CD4-positive, CD25-positive, alpha-beta regulatory T cell (primary cell): ENCODE measurements at places on chromosomes 12 and 14.
A peak's percentile ranks its signal among the peaks of the same experiment; 100 is the strongest.

- DNase-seq, result no peak
Measured at GRCh38 chr14:59117754-59118528, 70.5 kb upstream of the DAAM1 start.

DNA sequence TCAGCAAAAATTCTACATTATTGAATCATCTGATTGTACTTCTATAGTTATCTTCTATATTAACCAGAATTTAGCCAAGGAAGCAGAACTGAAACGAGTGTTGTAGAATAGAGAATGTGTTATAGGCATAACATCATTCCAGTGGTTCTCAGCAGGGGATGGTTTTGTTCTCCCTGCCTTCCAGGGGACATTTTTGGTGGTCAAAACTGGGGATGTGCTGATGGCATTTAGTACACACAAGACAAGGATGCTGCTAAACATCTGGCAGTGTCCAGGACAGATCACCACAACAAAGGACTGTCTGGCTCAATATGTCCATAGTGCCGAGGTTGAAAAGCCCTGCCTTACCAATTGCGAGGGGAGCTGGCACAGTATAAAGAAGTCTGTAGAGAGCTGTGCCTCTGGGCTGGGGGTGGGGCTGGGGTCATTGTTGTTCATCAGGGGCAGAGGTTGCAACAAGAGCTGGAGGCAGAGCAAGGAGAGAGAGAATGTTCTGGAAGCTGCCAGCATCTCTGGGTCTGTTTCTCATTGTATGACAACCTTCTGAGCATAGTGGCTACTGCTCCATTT lies 1472.8 kb downstream of the AACS start:
- DNase-seq, result no peak

GRCh38 chr12:53995002-53995377 lies 5.0 kb upstream of the HOXC9 start:
- peak; percentile 31 for DNase-seq

GRCh38 chr12:31440586-31440985 lies 114.6 kb upstream of the SINHCAF start:
- DNase-seq, result no peak

DNA sequence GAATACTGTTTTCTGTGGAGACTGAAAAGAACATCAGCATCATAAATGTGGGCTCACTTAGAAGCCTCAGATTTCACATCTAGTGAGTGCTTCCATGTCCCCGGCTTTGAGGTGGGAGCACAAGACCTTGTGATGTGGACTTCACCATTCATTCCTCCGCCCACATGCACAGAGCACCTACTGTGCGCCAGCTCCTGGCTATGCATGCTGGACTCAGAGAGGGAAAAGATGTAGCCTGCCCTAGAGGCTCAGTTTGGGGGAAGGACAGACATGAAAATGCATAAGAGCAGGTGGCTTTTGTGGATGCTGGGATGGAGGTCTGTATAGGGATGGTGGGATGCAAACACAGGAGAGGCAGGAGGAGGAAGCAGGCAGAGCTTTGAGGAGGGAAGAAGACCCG lies 65.0 kb downstream of the SERPINA3 start:
- DNase-seq, result no peak

- no peak for DNase-seq
Measured at GRCh38 chr14:58923751-58924405, 264.6 kb upstream of the DAAM1 start.
